ENCODE measurements at places on chromosomes 12 and 14.

DNA sequence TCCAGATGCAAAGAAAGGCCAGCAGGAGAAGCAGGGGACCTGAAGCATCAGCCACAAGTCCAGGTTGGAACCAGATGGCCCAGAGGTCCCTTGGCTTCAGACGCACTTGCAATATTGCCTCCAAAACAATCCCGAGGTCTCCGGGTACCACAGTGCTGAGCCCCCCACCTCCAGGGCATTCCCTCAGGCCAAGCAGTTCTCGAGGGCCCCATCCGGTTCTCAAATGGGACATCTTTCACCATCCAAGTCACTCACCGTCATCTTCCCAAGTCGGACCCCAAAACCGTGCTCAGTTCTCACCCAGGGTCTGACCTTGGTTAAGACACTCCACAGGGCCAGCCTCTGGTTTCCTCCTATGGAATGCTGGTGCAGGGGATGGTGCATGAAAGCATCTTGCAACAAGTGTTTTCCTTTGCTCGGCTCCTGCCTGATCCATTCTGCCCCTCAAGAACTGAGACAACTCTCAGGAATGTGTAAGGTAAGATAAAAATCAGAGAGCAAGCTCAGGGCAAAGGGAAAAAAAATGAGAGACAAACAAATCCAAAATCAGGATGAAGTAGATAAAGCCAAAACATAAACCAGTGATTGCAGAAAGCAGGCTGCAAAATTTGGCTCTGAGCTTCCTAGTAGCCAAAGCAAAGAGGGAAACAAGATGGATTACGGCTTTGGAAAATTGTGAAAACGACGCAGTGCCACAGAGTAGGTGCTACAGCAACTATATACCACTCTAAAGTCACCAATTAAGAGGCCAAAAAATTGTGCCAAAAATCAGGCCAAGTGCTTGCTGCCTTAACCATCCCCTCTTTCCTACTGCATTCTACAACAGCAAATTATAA lies 8.0 kb downstream of the NCOR2 start:
- no peak for DNase-seq

- no peak for DNase-seq
Observed at GRCh38 chr12:21518451-21518850, 7.6 kb upstream of the SPX start.

DNA sequence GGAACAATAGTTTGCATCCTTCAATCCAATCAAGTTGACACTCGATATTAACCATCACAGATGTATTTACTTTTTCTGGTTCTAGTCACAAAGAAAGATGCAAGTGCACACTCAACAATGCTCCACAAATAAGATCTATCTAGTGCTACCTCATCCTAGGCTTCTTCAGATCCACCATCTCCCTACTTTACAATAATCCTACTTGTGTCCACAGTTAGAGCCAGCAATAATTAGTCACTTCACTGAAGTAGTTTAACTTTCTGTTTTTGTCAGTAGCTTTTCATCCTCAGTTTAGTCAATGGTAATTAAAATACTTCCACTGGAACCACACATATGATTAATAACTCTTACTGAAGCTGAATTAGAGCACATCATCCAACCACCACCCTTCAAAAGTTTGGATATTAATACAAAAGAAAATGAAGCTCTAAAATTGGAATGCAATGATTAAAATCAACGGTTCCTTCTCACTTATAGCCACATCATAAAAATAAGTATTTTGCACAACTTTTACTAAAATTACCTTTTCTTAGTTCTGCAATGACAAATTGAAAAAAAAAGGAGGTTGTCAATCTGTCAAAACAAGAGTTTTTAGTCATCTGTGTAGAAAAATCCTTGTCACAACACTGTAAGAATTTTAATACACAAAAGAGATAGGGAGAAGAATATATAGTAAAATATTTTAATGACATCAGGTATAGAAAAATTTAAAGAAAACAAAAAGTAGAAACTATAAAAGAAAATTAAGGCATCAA lies 28.2 kb upstream of the SNRPF start:
- no peak for DNase-seq

DNA sequence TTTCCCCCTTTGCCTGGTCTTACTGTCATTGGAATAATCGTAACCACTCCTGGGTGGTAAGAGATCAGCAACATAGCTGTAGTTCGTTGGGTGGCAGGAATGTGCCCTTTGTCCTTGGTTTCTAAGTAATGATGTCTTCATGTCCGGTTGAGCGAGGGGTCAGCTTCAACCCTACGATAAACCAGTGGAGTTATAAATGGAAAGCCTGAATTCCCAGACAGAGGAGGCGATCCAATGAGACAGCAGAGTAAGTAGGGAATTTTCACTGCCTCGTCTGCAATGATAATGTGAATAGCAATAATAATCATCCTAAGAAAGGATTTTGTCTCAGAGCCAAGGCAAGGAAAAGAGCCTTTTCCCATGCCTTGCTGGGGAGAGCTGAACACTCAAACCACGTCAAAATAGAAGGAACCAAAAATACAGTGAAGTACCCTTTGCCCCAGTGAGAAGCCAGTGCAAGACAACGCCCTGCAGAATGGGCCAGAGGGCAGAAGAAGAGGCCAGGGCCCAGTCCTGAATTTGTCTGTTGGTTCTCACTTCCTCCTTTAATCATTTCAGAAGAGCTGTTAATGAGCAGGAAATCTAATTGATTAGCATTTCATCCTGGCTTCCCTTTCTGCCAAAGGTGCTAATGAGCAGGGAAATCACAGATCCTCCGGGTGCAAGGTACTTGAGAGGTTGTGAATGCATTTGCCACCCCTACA lies 330.7 kb downstream of the CACNA1C start:
- no peak for DNase-seq

- no peak for DNase-seq
Observed at GRCh38 chr14:75333606-75334548, 55.2 kb downstream of the FOS start.

DNA sequence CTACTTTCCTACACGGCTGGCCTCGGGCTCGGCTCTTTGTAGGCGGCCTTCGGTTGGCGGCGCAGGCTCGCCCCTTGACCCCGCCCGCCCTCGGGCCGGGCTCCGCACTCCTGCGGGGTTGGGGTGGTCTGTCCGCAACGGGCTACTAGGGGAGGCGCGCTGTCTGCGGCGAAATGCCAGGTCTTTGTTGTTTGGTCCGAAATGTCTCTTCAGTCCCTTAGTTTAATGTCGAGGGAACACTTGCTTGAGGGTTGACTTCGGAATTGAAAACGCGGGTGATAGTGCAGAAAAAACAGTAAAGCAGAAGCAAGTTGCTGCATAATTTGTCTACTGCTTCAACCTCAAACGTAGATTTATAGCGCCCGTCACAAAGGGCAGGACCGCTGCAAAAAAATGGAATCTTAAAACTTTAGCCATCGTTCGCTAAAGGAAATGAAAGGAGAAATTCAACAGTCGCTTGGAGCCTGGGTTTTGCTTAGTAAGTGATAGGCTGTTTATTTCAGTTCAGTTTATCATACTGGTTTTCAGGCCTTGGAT lies 390 bp downstream of the JKAMP start:
- DNase-seq, result no peak

DNA sequence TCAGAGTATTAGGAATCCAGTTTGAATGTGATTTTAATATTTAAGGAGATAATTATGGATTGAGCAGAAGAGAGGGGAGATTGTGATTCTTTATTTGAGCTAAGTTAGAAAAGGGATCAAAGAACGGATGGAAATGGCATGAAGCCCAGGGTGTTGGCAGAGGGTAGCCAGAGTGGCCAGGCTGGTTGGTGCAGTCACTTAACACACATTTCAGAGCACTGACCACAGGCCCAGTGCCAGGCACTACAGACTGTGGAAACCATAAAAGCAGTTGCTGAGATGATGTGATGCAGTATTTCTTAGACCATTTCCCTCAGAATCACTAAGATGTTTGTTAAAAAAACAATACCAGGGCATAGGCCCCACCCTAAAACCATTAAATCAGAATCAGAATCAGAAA lies 167.7 kb upstream of the AMIGO2 start:
- no peak for DNase-seq

DNA sequence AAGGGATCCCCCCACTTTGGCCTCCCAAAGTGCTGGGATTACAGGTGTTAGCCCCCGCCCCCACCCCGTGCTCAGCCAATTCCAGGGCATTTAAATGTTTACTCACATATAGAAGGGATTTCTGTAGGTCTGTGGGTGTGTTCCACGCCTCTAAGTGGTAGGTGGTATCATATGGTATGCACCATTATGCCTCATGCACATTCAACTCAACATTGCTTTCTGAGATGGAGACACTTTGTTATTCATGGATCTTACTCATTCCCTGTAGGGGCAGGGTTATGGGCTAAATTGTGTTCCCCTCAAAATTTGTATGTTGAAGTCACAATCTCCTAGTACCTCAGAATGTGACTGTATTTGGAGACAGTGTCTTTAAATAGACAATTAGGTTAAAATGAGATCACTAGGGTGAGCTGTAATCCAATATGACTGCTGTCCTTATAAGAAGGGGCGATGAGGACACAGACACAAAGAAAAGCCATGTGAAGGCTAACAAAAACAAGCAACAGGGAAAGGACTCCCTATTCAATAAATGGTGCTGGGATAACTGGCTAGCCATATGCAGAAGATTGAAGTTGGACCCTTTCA lies 200.6 kb downstream of the EFCAB11 start:
- no peak for DNase-seq

DNA sequence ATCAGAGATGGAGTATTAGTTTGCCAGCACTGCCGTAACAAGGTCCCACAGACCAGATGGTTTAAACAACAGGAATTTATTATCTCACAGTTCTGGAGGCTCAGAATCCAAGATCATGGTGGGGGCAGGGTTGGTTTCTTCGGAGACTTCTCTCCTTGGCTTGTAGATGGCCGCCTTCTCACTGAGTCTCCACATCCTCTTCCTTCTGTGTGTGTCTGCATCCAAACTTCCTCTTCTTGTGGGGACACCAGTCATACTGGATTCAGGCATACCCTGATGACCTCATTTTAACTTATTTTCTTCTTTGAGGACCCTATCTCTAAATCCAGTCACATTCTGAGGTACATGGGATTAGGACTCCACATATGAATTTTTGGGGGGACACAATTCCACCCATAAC lies 455.5 kb downstream of the RGS6 start:
- DNase-seq, result no peak

DNA sequence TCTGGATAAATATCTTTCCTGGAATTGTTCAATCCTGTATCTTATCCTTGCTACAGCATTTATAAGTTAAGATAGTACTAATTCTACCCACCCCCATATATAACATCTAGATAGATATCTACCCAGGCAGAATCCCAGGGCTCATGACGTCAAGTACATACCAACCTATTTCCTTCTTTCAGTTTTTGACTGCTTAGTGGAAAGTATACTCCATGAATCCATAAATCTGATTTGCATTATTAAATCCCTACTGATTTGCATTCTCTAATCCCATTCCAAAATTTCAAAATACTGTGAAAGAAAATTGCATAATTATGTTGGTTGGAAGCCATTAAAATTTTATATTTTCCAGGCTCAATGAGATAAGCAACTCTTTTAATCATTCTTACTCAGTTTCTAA lies 111.7 kb downstream of the KITLG start:
- DNase-seq, result no peak

DNA sequence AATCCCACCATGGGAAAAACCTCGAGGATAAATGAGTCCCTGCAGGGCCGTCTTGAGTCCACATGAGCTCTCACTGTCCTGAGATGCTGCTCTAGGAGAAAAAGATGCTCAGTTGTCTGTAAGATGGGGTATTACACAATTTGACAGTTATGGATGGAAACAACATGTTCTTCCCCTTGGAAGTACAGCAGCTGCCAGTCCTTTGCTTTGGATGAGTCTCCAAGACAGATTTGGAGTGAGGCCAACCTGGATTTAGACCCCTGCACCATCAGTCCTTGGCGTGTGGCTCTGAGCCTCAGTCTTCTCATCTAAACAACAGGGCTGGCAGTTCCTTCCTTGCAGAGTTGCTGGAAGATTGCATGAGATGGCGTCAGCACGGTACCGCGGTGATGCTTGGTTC lies 309.1 kb upstream of the FKBP4 start:
- DNase-seq, result no peak

GRCh38 chr12:115075552-115076170 lies 391.7 kb upstream of the TBX3 start:
- DNase-seq, result no peak

- no peak for DNase-seq
Observed at GRCh38 chr14:34098045-34098984, 147.4 kb upstream of the EGLN3 start.

- no peak for DNase-seq
Observed at GRCh38 chr14:78403278-78403815, 233.2 kb downstream of the NRXN3 start.

DNA sequence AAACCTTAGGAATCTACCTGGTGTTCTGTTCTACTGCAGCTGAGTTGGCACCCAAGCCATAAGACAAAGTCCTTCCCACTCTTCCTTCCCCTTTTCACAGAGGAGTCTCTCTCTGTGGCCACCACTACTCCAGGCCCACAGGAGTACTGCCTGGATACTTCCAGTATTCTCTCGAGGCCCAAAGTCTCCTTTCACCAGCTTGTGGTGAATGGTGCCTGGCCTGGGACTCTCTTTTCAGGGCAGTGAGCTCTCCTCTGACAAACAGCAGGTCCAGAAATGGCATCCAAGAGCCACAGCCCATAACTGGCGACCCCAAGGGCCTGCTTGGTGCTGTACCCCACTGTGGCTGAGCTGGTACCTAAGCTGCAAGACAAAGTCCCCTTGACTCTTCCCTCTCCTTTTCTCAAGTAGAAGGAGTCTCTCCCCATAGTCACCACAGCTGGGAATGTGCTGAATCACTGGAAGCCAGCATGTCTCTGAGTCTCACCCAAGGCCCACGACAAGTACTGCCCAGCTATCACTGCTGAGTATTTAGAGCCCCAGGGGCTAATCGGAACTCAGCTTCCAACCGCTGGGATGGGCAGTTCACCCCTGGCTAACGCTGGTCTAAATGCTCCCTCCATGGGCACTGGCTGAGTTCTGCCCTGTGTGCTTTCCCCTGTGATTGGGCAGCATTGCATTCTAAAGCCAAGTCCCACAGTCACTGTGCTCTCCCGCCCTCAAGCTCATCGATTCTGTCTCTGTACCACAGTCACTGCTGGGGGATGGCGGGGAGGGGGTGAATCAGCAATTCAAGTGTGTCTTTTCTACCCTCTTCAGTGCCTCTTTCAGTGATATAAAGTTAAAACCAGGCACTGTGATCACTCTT lies 6.1 kb downstream of the A2ML1 start:
- DNase-seq, result no peak

DNA sequence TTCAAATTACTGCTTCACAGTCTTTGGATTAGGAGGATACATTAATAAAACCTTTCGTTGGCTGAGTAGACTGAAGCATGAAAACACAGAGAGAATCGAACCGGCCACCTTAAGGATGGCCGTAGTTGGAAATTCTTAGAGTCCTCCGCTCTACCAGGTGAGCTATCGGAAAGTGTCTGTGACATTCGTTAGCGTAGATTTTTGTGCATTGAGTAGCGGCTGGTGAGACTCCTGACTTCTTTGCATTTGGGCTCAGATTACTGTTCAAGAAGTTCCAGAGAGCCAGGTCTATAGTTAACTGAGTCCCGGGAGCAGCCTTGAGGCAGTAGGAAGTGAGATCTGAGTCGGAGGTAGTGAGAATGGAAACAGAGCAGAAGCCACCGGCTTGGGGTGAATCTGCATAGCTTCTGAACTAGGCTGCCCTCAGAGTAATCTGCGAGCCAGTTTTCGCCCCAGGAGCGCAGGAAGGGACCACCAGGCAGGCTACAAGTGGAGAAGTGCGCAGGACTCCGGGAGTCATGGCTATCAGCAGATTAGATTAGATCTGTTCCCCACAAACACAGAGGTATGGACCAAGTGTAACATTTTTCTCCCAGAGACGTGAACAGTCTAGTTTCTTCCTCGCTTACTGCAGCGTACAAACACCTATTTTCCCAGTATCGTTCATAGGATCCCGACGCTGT lies 11.0 kb downstream of the OR6S1 start:
- DNase-seq, result no peak
